Adrenal gland (tissue), 19 donors: ENCODE measurements at places on chromosomes 13 and 19. TPM values are rescaled to one million over a fixed set of nuclear protein-coding genes. Genes with fewer than 3 reads are reported as not detected.

The SIGLEC5 gene
- 0.57 TPM for total RNA-seq

The PDX1 gene
- total RNA-seq: not detected

The MEGF8 gene
- total RNA-seq: 34.2 TPM

The ATP1A3 gene
- 15.0 TPM for total RNA-seq

The MUC16 gene
- total RNA-seq: 0.07 TPM

The NMRK2 gene
- total RNA-seq: 0.36 TPM

DNA sequence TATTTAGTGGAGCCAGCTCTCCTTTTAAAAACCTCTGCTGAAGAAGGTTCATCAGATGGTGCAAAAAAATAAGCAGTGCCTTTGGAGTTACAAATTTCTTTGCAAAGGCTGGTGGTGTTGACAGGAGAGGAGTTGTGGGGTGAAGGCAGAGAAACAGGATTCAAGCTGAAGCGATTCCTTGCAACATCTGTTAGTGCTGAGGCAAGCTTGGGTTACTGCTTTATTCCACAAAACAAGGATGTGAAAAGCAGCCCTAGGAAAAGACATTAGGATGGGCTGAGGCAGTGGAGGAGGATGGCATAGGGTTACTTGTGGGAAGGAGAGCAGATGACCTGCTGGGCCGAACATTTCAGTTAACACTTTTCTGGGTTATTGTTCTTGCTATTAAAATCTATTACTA, 390.7 kb downstream of the DLEU7 start:
- DNase-seq: no peak

DNA sequence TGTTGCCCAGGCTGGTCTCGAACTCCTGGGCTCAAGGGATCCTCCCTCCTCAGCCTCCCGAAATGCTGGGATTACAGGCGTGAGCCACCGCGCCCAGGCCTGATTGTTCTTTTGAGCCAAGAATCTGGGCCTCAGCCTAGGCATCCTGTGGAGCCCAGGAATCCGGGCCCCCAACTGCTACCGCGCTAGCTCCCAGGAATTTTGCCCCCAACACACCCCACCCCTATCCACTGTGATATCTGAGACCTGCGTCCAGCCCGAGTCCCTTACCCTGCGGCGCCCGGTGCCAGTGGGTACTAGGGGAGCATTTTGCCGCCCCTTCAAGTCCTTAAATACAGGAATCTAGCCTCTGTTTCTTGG, 838 bp upstream of the MYADM start:
- no peak for DNase-seq

GRCh38 chr13:49533011-49533410, 37.3 kb downstream of the PHF11 start:
- no peak for DNase-seq

DNA sequence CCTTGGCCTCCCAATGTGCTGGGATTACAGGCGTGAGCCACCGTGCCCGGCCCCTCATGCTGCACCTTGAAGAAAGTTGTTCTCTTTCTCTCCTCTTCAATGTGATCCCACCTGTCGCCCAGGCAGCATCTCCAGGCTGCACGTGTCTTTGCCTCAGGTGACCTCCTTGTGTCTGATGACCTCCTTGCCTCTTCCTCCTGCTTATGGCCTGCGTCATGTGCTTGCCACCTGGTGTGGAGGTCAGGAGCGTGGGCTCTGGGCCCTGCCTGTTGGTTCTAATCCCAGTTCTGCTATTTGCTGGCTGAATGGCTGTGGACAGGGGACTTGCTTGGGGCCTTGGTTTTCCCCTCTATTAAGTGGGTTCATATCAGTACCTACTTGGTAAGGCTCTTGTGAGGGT, 6.3 kb downstream of the BICRA start:
- no peak for DNase-seq

- DNase-seq: no peak
Measured at GRCh38 chr19:3808420-3809143, 22.4 kb upstream of the MATK start.
